ENCODE measurements at places on chromosomes 3 and 15.

DNA sequence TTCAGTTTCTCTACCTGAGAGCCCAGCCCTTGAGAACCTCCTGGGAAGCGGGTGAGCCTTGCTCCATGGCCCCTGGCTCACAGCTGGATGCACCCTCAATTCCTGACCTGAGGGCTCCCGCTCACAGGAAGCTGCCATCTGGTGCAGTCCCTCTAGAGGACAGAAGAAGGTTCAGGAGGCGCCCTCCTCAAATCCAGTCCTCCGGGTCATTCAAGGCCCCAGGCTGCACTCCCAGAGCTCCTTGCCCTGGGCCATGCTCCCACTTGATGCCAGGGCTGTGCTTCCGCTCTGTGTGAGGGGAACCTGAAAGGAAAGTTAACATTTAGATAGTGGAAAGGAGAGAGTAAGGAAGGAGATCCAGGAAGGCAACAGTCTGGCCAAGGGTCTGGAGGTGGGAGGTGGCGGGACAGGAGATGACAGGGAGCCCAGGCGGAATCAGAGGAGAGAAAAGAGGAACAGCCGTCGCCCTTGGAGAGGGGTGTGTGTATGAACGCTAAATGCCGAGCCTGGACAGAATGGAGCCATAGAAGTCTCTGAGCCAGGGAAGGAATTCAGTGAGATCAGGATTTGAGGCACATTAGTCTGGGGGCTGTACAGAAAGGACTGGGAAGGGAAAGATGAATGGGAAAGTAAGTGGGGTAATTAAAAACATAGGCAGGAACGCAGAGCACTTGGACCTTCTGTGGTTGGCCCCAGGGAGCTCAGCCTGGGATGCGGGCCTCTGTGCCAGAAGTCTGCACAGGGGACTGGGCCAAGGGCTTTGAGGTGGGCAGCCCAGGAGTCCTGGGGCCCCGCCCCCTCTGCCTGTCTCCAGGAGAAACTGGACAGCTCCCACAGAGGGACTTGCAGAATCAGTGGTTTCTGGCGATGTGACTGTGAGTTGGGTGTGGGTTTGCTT is 26.1 kb downstream of the TBC1D21 start:
- DNase-seq = no peak

GRCh38 chr15:67109141-67110034 is 44.0 kb downstream of the SMAD3 start:
- DNase-seq = no peak

DNA sequence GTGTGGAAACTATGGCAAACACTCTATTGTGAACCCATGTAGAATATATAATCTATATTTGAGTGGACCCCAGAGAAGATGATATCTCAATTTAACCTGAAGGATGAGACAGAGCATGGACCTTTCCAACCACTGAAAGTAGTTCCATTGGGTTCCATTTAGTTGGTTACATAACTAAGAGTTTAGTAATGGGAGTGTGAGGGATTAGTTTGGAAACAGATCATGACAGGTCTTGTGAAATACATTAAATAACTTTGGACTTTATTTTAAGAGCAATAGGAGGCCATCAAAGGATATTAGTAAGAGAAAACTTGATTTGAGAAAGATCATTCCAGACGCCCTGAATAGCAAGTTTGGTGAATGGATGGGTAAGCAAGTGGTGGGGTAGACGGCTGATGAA is 487.2 kb upstream of the ROBO2 start:
- no peak for DNase-seq

- DNase-seq = no peak
Observed at GRCh38 chr3:107208796-107209195, 168.4 kb upstream of the CCDC54 start.

DNA sequence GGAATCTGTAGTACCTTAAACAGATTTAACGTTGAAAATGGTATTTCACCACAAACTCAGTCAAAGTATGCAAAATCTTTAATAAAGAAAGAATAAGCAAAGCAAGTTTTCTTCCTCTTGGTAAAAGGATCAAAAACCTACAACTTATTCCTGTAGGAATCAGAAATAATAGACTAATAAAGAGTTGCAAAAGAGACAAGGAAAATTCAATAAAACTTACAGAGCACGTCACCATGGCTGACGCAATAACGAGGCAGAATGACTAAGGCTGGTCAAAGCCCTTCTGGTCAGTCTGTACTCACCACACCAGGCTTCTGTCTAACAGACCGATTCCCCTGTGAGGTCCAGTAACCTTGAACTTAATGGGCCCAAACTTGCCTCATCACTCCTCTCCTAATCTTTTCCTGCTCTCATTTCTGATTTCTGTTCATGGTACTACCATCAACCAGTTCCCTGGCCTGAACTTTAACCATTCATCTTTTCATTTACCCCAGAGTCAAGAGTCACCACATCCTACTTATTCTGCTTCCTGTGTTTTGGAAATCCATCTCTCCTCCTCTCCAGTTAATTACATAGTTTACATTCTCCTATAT is 5.0 kb downstream of the MASP1 start:
- no peak for DNase-seq

DNA sequence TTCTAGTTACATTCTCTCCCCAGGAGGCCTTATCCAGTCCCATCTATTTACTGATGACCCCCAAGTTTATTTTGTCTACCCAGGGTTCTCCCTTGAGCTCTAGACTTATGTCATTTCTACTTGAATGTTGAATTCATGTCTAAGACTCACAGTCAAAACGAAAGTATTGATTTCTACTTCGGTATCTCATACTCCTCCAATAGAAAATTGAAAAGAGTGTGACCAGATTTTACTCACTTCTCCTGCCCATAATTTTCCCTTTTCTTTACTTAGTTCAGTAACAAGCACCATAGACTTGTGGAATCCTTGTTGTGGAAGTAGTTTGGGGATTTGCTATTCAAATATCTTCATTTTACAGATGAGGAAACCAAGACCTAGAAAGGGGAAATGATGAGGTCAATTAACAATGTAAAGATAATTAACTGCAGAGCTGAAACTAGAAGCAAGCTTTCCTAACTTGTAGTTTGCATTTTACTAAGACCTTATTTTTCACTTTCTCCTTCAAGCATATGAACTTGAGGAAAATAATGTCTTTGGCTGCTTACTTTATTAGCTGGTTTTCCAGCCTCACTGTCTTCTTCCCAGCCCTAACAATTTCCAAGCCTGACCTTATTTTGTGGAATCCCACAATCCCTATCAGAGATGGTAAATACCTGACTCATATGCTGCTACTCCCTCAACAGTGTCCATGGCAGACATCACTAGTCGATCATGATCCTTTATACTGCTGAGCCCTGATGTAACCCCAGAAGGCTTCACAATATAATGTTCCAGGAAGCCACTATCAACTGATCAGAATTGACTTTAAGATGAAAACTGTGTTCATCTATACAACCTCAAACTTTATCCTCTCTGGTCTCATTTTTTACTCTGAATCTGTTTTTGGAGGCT is 123.9 kb upstream of the AGBL1 start:
- no peak for DNase-seq

DNA sequence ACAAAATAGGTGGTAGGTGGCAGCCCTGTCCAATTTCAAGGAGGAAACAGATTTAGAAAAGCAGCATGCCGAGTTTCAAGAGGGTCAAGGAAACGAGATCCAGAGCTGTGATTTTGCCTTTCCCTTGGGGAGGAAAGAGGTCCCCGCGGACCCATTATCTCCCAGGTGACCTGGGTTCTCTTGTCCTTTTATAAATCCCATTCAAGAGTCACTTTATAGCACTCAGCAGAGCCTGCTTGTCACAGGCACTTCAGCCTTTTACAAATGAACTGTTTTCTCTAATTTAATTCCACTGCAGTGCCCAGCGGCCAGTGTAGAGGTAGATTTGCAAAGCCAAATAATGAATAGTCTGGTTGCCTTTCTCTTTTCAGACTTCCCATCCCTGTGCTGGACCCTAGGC is 99.9 kb downstream of the CD47 start:
- no peak for DNase-seq

GRCh38 chr3:127405791-127406190 is 117.9 kb upstream of the PRR20G start:
- no peak for DNase-seq

GRCh38 chr3:3027976-3028567 is 82.1 kb downstream of the IL5RA start:
- DNase-seq = no peak

DNA sequence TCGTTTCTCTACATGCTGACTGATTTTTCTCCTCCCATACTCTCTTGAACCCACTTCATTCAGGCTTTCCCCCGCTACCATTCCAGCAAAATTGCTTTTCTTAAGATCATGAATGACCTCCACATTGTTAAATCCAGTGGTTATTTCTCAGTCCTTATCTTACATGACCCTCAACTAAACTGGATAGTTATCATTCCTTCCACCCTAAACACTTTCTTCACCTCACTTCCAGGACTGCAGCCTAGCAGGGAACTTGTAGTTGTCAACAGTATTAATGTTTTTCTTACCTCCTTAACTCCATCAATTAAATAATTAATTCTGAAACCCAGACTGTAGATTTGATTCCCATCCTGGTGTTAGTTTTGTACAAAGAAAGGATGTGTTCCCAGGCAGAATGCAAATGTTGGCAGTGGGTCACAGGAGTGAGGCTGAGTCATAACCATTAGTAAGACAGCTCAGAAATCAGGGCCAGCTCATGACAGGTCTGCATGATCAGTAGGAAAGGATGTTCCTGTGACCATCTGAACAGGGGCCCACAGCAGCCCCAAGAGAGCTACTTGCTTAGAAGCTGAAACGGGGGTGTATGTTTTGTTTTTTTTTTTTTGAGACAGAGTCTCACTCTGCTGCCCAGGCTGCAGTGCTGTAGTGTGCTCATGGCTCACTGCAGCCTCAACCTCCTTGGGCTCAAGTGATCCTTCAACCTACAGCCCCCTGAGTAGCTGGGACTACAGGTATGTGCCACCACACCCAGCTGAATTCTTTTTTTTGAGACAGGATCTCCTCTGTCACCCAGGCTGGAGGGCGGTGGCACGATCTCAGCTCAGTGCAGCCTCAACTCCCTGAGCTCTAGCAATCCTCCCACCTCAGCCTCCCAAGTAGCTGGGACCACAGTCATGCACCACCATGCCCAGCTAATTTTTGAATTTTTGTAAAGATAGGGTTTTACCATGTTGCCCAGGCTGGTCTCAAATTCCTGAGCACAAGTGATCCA is 9.1 kb downstream of the BCL2L10 start:
- no peak for DNase-seq

- DNase-seq = no peak
Observed at GRCh38 chr3:188049606-188050530, 104.1 kb upstream of the LPP start.

- DNase-seq = peak; percentile 47
Observed at GRCh38 chr3:113638910-113639309, 57.5 kb downstream of the USF3 start.

DNA sequence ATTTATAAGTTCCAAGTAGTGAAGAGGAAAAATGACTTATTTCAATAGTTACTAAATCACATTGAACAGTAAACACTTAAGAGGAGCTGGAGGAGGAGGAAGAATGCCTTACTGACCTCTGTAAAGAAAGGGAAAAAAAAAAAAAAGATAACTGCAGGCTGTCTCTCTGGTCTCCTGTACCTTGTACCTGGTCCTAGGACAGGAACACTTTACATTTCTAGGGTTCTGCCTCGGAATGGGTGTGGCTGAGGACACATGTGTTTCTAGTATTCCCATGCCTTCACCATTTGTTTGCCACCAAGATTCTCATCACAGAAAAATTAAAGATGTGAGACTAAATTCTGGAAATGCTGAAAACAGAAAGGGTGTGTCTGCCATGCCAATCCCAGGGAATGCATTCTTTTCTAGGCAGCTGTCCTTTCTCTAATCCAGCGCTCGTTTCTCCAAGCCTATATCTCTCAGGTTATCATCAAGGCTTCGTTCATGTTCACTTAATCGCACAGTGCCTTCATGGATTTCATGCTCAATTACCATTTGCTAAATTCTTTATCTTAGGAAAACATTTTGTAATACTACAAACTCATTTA is 1208.3 kb downstream of the OTOL1 start:
- no peak for DNase-seq

- no peak for DNase-seq
Observed at GRCh38 chr3:123449102-123449996, 459 bp upstream of the ADCY5 start.

- no peak for DNase-seq
Observed at GRCh38 chr3:106610362-106610959, 741.6 kb upstream of the CBLB start.

DNA sequence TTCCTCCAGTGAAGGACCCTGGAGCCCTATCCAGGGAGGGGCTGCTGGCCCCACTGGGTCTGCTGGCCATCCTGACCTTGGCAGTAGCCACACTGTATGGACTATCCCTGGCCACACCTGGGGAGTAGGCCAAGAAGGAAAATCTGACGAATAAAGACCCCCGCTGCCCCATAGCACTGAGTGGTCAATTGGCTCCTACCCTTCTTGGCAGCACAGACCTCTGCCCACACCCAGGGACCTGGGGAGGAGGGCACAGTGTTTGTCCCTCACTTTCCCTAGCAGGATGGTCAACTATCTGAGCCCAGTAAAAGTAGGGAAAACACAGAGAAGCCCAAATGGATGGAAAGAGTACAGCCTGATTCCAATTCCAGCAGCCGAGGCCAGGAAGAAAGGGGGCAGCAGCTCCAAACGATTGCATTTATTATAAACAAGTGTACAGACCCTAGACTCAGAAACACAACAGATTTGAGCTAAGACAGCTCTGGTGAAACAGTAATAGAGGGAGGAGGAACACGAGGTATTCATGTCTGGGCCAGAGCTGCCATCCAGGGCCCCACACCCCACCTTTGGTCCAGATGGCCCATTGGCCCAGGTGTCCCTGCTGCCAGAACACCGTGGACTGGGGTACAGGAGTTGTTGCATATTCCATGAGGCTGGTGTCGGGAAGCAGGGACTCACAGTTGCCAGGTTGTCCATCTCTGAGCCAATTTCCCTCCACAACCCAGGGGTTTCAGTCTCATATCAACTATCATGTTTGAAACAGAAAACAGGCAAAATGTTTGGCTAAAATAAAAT is 21.1 kb downstream of the ATRIP start:
- DNase-seq = no peak

DNA sequence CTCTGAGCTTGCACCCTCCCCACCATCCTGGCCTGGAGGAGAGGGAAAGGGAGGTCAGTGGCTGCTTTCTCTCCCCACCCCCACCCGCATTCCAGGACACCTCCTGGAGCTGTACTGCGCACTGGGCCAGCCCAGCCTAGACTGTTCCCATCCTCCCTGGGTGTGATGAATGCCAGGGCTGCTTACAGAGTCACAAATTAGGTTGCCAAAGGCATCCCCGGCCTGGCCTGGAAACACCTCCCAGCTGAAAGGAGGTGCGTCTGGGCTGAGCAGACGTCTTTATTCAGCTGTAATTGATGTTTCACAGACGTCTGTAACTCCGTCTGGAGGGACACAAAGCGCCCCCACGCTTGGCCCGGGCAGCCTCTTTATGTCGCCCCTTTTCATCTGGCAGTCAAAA is 47.6 kb downstream of the RHCG start:
- DNase-seq = no peak

GRCh38 chr3:10629671-10630040 is 124.3 kb upstream of the ATP2B2 start:
- no peak for DNase-seq

- DNase-seq = no peak
Observed at GRCh38 chr3:179760944-179761343, 108.1 kb downstream of the USP13 start.

DNA sequence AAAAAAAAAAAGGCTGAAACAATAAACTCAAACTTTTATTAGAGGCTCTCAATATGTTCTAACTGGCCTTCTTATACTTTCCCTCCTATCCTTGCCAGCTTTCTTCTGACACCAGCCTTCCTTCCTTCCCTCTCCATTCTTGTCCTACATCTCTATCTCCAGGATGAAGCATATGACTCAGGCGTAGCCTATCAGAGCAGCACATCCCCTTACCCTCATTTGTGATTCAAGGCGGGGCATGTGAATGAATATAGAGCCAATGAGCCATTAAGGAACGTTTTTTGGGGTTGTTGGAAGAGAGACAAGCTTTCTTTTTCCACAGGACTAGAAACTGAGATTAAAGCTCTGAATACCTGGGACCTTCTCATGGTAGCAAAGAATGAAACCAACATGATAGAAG is 25.1 kb upstream of the KCNMB3 start:
- DNase-seq = no peak
